ENCODE measurements at places on chromosomes 16 and 17. TPM values are rescaled to one million over a fixed set of nuclear protein-coding genes. Genes with fewer than 3 reads are reported as not detected.

DNA sequence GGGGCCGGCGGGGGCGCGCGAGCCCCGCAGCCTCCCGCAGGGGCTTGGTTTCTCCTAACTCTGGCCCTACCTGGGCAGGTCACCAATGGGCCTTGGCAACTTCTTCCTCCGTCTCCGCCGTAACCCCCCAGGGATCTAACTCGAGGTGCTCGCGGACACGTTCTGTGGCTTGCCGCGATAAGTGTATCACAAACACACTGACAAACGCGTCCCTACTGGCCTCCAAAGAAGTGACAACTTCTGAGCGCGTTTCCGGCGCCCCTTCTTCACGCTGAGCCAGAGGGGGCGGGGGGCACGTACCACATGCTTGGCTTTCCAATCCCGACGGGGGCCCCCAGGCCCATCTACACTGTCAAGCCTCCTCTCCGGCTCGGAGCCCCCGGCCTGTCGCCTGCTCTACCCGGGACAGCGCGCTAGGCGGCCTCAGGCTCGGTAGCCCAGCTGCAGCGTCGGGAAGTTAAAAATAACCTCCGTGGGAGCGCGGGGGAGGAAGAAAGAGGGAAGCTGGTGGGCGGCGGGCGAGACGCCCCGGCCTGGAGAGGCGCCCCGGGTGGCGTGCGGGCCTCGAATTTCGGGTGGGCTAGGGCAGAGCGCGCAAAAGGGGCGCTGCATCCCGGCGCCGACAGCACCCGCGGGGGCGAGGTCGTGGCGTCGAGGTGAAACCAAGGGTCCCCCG is 725 bp upstream of the SPHK1 start:
- DNase-seq = peak; percentile 44

DNA sequence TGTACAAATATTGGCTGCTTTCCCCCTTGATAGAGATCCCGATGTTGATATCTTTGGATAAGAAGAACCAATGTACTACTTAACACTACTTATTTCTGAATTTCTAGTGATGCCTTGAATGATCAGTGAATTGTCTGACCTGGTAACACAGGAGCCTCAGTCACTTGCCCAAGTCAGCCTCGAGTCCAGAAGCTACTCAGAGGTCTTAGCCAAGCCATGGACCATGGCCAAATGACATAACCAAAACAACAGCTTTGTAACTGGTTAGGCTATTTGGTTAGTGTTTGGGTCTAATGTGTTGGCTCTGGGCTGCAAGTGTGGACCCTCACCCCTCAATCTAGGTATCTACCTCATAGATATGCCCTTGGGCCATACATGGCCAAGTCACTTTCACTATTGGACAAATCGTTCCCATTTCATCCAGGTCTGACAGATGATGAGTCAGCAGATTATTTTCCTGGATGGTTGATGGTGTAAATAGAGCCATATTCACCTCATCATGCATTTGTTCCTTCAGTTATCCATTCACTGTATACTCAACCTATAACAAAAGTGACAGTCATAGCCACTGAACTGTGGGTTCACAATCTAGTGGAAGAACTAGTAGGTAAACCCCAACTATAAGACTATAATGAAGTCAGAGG is 3.5 kb downstream of the RBFOX1 start:
- no peak for DNase-seq

GRCh38 chr17:51820252-51820651 is 338.3 kb downstream of the CA10 start:
- DNase-seq = no peak

DNA sequence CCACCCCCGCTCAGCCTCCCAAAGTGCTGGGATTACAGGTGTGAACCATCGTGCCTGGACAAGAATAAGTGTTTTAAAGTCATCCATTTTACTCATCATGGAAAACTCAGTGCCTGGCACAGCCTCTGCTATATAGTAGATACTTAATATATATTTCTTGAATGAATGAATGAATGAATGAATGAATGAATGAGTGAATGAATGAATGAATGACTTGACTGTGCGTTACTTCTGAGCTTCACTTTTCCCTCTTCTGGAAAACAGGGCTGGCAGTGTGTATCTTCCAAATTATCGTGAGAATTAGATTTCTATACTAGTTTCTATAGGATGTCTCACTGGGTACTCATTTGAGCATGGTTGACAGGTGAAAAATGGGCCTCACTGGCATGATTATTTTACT is 307.3 kb upstream of the ERCC4 start:
- no peak for DNase-seq

- no peak for DNase-seq
Measured at GRCh38 chr17:5819396-5819795, 235.1 kb upstream of the NLRP1 start.

- peak; percentile 54 for DNase-seq
Measured at GRCh38 chr17:82497483-82498405, 21.8 kb upstream of the FOXK2 start.

DNA sequence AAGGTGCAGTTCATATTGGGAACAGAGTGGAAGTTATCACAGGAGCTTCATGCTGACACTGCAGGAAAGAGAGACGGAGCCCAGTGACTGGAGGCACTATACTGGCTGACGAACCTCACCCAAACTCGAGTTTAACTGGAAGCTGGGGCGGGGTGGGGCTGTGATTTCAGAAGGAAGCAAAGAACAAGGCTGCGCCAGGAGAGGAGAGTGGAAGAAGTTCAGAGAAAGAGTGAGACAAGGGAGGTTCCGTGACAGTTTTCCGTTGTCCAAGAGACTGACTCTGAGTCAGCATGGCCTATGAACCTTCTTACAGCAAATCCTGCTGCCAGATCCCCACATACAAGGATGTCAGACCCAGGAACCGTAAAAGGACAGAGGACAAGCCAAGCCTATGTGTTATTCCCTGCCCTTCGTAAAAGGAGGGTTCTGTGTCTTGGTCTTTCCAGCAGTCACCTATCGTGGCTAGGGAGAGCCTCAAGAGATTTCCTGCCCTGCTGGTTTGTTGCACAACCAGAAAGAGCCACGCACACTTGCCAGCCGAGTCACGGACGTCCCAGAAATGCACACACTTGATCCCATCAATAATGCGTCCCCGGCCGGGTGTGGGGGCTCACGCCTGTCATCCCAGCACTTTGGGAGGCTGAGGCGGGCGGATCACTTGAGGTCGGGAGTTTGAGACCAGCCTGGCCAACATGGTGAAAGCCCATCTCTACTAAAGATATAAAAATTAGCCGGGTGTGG is 5.1 kb downstream of the PITPNA start:
- no peak for DNase-seq

DNA sequence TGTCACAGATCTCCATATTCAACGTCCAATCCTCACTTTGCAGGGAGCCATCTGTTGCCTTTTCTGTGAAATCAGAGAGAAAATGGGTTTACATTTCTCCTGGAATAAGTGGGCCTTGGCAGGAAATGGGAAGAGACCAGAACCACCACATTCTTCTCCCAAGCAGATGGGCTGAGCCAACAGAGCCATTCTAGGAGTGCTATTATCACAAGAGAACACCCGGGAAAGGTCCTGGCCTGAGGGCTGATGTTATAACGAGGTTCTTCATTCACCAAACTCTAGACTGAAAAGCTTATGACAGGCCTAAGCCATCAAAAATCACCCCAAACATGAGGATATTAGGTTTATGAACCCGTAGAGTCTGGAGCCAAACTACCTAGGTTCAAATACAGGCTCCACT is 64.7 kb downstream of the TOM1L2 start:
- no peak for DNase-seq

DNA sequence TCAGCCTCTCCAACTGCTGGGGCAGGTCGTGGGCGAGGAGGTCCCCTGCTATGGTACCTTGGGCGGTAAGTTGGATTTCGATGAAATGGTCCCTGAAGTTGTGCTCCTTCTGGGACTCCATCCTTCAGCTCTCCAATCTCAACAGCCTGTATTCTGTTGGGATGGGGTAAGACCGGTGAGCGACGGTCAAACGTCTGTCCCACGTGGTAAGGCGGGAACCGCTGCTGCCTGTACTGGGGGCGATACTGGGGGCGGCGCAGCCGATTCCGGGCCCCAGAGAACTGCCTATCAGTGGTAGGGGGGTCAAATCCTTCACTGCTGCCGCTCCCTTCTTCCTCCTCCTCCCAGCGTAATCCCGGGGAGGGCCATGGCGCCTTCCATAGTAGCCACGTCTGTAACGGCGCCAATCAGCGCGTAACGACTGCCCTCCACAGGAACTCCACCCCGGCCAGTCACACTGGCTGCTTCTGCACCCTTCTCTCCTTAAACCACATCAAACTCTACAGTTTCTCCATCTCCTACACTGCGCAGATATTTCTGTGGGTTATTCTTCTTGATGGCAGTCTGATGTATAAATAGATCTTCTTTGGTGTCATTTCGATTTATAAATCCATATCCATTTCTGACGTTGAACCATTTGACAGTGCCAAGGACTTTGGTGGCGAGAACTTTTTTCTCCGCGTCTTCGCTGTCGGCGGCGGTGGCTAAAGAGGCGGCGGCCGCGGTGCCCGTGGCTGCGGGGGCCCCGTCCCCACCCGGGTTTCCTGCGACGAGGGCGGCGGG is 41.1 kb downstream of the AHSP start:
- DNase-seq = no peak

DNA sequence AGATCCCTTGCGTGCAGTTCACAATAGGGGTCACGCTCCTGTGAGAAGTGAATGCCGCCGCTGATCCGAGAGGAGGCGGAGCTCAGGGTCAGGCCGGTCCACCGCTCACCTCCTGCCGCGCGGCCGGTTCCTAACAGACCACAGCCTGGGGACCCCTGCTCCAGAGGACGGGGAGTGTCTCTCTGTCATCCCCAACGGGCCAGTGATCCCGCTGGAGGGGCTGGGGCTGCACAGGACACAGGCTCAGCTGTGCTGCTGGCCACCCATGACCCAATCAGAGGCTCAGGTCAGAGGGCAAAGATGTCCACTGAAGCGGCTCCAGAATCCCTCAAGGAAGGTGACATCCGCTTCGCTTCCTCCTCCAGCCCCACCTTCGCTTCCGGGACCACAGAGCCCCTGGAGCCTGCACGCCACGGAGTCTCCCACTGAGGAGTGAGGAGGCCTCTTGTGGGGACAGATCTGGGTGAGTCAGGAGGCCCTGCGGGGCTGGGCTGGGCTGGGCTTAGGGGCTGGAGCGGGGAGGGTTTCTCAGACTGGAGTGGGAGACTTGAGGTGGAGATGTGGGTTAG is 115.4 kb downstream of the METRNL start:
- peak; percentile 2 for DNase-seq

GRCh38 chr16:65782611-65783600 is 583.6 kb upstream of the CDH5 start:
- no peak for DNase-seq

The LIMD2 gene
- total RNA-seq = 10.7 TPM

The BCL6B gene
- 18.9 TPM for total RNA-seq

The RHBDL3 gene
- total RNA-seq = 0.15 TPM

The ZPBP2 gene
- not detected for total RNA-seq

The NPIPA7 gene
- 10.2 TPM for total RNA-seq

The SYT17 gene
- 2.8 TPM for total RNA-seq

The NXN gene
- total RNA-seq = 18.3 TPM

The HOXB4 gene
- total RNA-seq = 0.67 TPM

The LLGL1 gene
- total RNA-seq = 16.2 TPM

The SLC52A1 gene
- total RNA-seq = not detected
